Stimulated activated CD4-positive, alpha-beta T cell treated with anti-CD3 and anti-CD28 coated beads, Interleukin-1b, Interleukin-23, amount 100 ng/mL, for 1 hour (primary cell): ENCODE measurements at places on chromosomes 13 and 19.

DNA sequence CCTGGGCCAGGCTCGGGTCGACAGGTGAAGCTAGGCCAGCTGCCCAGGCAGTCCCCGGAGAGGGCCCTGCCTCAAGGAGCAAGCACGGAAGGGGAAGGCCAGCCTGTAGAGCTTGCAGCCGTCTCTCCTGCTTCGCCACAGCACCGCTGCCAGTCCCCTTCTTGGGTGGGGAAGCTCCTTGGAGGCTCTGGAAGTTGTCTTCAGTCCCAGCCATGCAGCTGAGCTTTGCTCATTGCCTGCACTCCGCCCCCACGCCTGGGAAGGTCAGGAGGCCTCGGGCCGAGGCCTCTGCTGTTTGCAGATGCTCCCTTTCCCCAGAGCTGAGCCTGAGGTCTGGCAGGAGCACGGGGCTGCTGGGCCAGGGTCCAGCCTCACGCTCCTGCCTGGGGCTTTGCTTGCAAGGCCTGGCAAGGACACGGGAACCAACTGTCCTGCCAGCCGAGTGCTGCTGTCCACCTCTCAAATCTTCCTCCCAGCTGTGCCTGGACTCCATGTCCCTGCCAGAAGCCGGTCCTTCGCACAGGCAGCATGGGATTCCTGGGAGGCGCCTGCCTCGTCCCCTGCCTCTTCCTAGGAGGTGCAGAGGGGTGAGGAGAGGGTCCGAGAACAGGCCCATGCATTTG is 13.3 kb downstream of the PLEKHF1 start:
- DNase-seq: no peak

DNA sequence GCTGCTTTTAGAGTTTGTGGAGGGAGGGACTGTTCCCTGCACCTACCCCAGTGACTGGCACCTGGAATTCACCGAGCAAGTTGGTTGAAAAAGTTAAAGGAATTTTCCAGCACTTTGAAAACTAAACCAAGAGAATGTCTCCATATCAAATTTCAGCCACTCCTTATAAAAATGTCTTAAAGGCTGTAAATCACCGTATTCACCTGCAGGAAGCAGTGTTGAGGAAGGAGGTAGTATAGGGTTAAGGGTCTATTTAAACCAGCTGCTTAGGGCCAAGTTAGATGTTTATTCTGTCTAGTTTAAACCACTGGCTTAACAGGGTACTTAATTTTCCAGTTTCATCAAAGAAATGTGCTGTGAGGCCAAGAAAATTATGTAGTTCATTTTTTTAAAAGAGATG is 3.8 kb upstream of the RAB20 start:
- no peak for DNase-seq

- DNase-seq: no peak
These were observed 136.7 kb upstream of the NBEA start for GRCh38 chr13:34805347-34805746.

- no peak for DNase-seq
These were observed 40.5 kb downstream of the TEX26 start for GRCh38 chr13:30972888-30973377.

DNA sequence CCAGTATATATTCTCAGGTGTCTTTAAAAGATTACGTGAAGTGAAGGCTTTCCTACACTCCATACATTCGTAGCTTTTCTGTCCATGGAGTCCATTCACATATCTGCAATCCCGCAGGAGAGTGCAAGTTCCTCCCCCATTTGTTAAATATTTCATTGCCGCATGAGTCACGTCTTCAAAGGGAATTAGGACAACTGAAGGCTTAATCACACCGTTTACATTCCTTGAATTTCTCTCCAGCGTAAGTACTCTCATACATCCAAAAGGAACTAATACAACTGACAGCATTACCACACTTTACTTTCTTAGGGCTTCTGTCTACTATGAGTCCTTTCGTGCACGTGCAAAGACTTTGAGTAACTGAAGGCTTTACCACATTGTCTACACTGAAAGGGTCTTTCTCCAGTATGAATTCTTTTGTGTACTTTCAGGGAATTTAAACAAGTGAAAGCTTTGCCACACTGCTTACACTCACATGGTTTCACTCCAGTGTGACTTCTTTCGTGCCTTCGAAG is 29.0 kb upstream of the ZNF564 start:
- DNase-seq: no peak
